HCT116 (cell line): ENCODE measurements at places on chromosomes 3 and 15. TPM values are rescaled to one million over a fixed set of nuclear protein-coding genes. Genes with fewer than 3 reads are reported as not detected.

DNA sequence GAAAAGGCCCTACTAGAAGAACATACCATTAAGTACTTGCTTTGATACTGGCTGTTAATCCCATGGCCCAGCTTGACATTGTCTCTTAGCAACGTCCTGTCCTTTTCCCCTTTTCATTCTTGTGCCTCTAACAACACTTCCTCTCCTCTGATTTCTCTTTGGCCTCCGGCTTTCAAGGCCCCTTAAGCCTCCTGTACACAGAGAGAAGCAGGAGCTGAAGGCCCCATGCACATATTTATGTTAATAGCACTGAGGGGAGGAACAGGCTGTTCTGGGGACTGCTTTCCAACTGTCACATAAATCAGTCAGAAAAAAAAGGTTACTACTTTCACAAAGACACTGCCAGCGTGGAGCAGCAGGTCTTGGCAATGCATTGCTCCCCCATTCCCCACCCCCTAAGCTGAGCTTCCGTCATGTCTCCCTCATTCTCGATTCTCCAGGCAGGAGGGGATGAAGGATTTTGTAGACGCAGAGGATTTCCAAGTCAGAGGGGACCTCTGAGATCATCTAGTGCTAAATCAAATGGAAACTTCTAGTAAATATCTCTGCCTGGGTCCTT, 257.4 kb upstream of the ADAMTS9 start:
- H3K27me3 ChIP-seq = peaks cover 15% of the 10 kb centered on the region
- DNase-seq = no peak
- H3K4me3 ChIP-seq = no peak overlapping the region
- H3K4me1 ChIP-seq = no peaks in the 10 kb centered on the region

GRCh38 chr15:43775411-43775965, 1.3 kb downstream of the ELL3 start:
- H3K36me3 ChIP-seq = peaks cover 32% of the 10 kb centered on the region
- peak; percentile 85 for DNase-seq
- H3K27ac ChIP-seq = peak overlapping the region; percentile 69
- H3K27me3 ChIP-seq = no peaks in the 10 kb centered on the region
- H3K4me1 ChIP-seq = peaks cover 31% of the 10 kb centered on the region
- H3K4me3 ChIP-seq = peak overlapping the region; percentile 90

The SLC28A2 gene
- total RNA-seq = not detected

- H3K27ac ChIP-seq = no peak overlapping the region
- no peaks in the 10 kb centered on the region for H3K36me3 ChIP-seq
- H3K4me1 ChIP-seq = no peaks in the 10 kb centered on the region
- DNase-seq = no peak
- no peak overlapping the region for H3K4me3 ChIP-seq
Observed at GRCh38 chr3:159910991-159911663, 77.5 kb upstream of the IL12A start.

The FGF12 gene
- 0.07 TPM for total RNA-seq

- H3K4me3 ChIP-seq = no peak overlapping the region
- no peaks in the 10 kb centered on the region for H3K36me3 ChIP-seq
- DNase-seq = no peak
- H3K27ac ChIP-seq = no peak overlapping the region
- H3K27me3 ChIP-seq = peaks cover 47% of the 10 kb centered on the region
Observed at GRCh38 chr3:18442756-18443664, 17.9 kb upstream of the SATB1 start.

- H3K27ac ChIP-seq = no peak overlapping the region
- H3K36me3 ChIP-seq = no peaks in the 10 kb centered on the region
- no peak for DNase-seq
- H3K4me3 ChIP-seq = no peak overlapping the region
- no peaks in the 10 kb centered on the region for H3K27me3 ChIP-seq
Observed at GRCh38 chr15:87570206-87570605, 686.3 kb downstream of the NTRK3 start.

DNA sequence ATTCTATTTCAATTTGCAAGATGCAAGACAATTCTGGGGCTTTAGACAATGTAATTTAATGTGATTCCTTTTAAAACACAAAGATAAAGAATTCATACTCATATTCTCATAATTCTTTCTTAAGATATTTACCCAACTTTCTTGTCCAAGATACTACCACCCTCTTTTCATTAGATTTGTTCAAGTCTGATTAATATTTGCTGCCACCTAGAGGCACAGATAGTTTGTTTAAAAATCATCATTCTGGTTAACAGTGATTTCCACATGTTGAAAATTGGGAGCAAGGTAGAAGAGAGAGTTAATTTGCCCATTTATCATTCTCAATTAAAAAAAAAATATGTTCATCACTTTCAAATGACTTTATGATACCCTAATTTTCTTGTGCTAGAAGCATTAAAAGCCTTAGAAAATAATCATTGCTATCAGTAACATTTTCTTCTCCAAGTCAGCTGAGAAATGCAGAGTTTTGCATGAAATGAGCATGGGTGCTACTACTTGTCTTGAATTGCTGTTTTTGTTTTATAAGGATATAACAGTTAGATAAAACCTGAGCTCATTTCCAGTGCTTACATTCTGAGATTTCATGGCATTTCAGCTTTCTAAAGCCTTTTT, 11.6 kb downstream of the TAMM41 start:
- H3K36me3 ChIP-seq = peaks cover 46% of the 10 kb centered on the region
- H3K27me3 ChIP-seq = no peaks in the 10 kb centered on the region
- no peak overlapping the region for H3K4me3 ChIP-seq
- DNase-seq = no peak

DNA sequence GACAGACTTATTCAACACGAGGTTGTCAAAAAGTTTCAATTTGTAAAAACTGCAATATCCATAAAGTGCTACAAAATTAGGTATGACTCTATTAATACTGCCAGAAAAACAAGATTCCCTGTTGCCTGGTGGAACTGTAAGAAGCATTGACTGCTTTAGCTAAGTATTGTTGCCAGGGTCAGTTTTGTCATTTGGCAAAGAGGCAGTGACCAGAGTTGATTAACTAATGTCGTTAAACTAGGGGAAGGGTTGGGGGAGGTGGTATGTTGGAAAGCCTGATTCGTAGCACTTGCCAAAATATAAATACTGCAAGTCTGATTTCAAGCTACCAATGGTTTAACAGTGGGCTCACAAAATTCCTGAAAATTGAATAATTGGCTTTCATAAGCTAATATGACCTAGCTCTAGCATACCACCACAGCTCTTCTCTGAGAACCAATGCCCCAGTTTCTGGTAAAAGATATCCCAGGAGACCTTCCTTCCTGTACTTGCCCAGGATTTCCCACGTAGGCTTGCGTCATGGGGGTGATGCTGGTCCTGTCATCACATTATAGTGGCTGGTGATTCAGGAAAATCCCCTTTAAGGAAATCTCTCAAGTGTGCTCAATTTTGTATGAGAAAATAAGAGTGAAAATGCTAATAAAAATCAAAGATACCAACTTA, 266.4 kb upstream of the TBC1D5 start:
- no peak overlapping the region for H3K27ac ChIP-seq
- H3K27me3 ChIP-seq = no peaks in the 10 kb centered on the region
- no peak for DNase-seq
- no peak overlapping the region for H3K4me3 ChIP-seq
- H3K4me1 ChIP-seq = no peaks in the 10 kb centered on the region

The THRB gene
- total RNA-seq = 2.5 TPM

- no peaks in the 10 kb centered on the region for H3K36me3 ChIP-seq
- no peaks in the 10 kb centered on the region for H3K27me3 ChIP-seq
- H3K4me1 ChIP-seq = no peaks in the 10 kb centered on the region
- H3K27ac ChIP-seq = no peak overlapping the region
Observed at GRCh38 chr3:176932433-176932832, 264.8 kb downstream of the TBL1XR1 start.

- H3K27ac ChIP-seq = no peak overlapping the region
- no peak overlapping the region for H3K4me3 ChIP-seq
- H3K36me3 ChIP-seq = no peaks in the 10 kb centered on the region
- DNase-seq = no peak
Observed at GRCh38 chr15:82301296-82302016, 38.8 kb downstream of the SAXO2 start.

The ST6GAL1 gene
- total RNA-seq = 15.6 TPM

The PLA2G4D gene
- total RNA-seq = 0.34 TPM

DNA sequence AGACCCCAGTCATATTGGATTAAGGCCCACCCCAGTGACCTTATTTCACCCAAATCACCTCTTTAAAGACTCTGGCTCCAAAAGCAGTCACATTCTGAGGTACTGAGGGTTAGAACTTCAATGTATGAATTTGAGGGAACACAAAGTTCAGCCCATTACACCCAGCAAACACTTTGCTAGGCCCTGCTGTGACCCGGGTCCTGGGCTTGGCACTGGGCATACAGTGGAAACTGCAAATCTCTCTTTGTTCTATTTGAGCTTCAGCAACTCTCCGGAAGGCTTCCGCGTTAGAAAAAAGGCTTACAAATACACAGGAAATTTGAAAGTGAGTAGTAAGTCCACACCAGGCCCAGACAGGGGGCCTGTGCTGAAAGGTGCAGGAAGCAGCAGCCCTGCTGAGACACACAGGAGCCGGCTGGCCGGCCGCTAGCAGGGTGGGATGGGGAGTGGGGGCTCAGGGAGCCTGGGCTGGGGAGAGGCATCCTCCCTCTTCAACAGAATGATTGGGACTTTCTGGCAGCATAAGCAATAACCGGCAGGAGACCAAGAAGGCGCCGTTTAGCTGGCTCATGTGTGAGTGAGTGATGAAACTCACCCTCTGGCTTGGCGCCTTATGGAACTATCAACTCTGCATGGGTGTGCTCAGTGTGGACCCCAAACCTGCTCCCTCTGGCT, 13.0 kb downstream of the LIPC start:
- no peak overlapping the region for H3K27ac ChIP-seq
- no peak overlapping the region for H3K4me3 ChIP-seq
- peaks cover 34% of the 10 kb centered on the region for H3K4me1 ChIP-seq

GRCh38 chr3:55085231-55085630, 157.4 kb upstream of the LRTM1 start:
- H3K4me1 ChIP-seq = no peaks in the 10 kb centered on the region
- no peak overlapping the region for H3K27ac ChIP-seq
- H3K4me3 ChIP-seq = no peak overlapping the region
- no peak for DNase-seq
- no peaks in the 10 kb centered on the region for H3K36me3 ChIP-seq

The XIRP1 gene
- total RNA-seq = not detected

DNA sequence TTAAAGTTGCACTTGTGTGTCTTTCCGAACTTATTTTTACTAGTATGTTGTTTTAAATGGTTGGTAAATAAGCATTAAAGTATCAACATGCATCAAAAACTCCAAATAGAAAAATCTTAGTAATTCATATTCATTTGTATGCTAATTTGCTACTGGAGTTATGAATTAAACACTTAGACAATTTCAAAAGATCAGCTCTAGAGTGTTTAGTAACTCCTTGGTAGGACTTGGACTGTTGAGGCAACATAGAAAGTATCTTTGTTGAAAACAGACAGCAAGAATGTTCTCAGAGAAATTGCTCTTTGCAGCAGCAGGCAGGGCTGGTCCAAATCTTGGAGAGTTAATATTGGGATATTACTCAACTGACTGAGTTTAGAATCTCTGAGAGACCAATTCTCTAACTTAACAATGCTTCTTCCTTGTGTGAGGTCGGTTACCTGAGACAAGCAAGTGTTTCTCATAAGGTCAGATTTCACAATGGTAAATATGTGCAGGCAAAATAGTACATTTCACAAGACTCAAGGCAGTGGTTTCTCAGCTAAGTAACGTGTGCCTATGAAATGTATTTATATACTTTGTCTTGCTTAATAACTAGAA, 147.8 kb upstream of the IL12A start:
- H3K36me3 ChIP-seq = no peaks in the 10 kb centered on the region
- no peak for DNase-seq
- H3K27me3 ChIP-seq = no peaks in the 10 kb centered on the region
- no peak overlapping the region for H3K4me3 ChIP-seq
- peaks cover 14% of the 10 kb centered on the region for H3K4me1 ChIP-seq
- H3K27ac ChIP-seq = no peak overlapping the region

GRCh38 chr3:73502609-73503583, 121.8 kb downstream of the PDZRN3 start:
- peaks cover 8% of the 10 kb centered on the region; the same call in 1 of the 2 replicates for H3K27me3 ChIP-seq
- DNase-seq = peak; percentile 56
- no peaks in the 10 kb centered on the region for H3K36me3 ChIP-seq
- H3K4me1 ChIP-seq = no peaks in the 10 kb centered on the region
- H3K4me3 ChIP-seq = no peak overlapping the region

The PLCH1 gene
- total RNA-seq = 3.8 TPM

- H3K36me3 ChIP-seq = no peaks in the 10 kb centered on the region
- peaks cover 17% of the 10 kb centered on the region for H3K4me1 ChIP-seq
- no peak overlapping the region for H3K4me3 ChIP-seq
- H3K27me3 ChIP-seq = no peaks in the 10 kb centered on the region
- H3K27ac ChIP-seq = no peak overlapping the region
- peak; percentile 51 for DNase-seq
Observed at GRCh38 chr3:46909535-46910161, 32.1 kb downstream of the PTH1R start.

The KBTBD13 gene
- total RNA-seq = not detected

DNA sequence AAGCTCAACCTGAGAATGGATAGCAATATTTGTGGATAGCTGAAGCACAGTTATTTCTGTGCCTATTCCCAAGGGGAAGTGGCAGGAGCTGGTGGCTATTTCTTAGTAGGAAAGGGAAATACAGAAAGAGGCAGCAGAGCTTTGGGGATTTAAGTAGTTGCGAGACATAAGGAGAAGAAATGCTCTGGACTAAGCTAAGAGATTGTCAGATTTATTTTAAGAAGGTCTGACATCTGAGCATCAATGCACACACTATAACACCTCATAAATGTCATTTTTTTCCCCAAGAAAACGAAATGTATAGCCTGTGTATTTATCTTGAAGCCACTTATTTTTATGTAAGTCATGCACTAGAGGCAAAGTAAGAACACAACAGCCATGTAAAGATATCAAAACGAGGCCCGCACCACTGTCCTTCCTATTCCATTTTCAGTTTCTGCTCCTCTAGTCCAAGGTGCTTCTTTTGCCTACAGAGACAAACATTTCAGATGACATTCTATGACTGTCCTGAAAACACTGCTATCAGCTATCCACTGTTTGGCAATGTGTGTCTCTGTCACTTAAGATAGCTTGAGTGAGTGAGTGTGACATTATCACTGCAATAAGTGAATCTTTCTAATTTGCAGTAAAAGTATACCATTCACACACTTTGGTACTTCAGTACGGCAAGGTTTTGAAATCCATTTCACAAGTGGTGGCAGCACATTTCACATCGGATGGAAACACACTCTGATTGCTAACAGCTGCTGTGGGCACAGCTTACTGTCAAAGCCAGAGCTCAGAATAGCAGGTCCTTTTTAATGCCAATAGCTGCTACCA, 62.7 kb upstream of the ICE2 start:
- no peak overlapping the region for H3K4me3 ChIP-seq
- H3K27ac ChIP-seq = no peak overlapping the region
- no peaks in the 10 kb centered on the region for H3K4me1 ChIP-seq
- no peak for DNase-seq
- H3K27me3 ChIP-seq = no peaks in the 10 kb centered on the region; the same call in 1 of the 2 replicates
